H1 (cell line): ENCODE measurements at places on chromosomes 7 and 10. TPM values are rescaled to one million over a fixed set of nuclear protein-coding genes. Genes with fewer than 3 reads are reported as not detected.

DNA sequence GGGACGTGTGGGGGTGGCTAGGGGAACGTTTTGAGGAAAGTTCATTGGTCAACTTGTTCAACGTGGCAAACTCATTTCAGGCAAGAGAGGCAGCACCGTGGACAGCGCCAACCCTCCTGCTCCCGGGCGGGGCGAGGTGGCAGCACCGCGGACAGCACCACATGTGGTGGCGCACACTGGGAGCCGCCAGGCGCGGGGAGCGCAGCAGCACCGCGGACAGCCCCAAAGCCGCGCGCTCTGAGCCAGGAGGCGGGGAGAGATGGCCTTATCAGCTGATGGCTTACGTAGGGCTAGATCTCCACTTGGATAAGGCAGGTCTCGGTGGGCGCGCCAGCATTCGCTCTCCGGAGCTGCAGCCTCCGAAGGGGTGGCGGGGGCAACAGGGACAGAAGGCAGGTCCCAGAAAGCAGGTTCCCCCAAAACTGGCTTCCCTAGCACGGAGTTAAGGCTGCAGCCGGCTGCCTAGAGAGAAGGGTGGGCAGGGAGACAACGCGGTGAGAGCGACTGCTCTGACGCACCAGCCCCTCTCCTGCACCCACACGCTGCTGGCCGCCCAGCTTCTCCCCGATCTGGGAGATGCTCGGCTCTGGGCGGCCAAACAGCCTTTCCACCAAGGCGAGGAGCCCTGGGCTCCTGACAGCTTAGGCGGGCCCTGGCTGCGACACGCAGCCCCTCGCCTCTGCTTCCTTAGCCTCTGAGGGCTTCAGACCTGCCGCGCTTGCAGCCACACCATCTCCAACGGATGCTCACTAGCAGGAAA, at the start of gene HTR5A:
Gene HTR5A, plus strand, starts transcription at position 333 of the 760 bp plus-strand sequence. CDS start 576 bp downstream, outside the sequence.
- peak; percentile 97 for DNase-seq

- DNase-seq, result no peak
Measured at GRCh38 chr10:34454590-34455261, 360.4 kb downstream of the PARD3 start.

DNA sequence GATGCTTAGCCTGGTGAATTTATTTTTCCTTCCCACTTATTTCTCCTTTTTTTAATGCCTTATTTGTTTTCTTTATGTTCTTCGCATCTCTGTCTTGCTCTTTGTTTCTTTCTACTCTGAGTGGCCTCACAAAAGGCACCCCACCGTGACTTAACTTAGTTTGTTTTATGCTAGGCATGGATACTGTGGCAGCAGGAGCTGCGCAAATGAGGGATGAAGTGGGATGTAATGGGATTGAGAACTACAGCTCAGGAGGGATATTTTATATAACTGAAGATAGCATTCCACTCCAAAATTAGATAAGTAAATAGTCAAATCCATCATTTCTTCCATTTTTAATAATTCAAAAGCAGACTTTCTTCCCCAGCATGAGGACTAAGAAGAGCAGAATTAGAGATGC, 1.7 kb upstream of the CACNA2D1 start:
- no peak for DNase-seq

GRCh38 chr7:91941450-91941849, 788 bp downstream of the AKAP9 start:
- no peak for DNase-seq

DNA sequence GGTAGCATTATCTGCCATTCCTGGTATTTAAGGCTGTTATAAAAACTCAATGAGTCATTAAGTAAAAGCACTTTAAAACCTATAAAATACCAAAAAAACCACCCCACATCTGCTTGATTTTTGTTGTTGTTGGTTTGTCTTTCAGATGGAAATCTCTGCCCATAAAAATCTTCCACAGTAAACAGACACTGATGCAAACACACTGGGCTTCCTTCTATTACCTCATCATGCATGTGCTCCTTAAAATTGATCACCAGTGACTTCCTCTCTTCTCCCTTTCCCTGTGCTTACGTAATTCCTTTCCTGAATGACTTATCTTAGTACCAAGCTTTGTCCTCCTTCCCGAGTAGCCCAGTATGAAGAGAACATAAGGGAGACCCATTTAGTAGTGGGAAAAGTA, 167.2 kb downstream of the EVX1 start:
- no peak for DNase-seq

The PHKG1 gene
- 0.61 TPM in 1 of 2 replicates, not detected in the other for total RNA-seq

The PTPRZ1 gene
- total RNA-seq, result 123 and 135 TPM in 2 replicates
